PC-3 (cell line): ENCODE measurements at places on chromosomes 6 and 20.

GRCh38 chr6:80217794-80218193 is 111.3 kb downstream of the BCKDHB start:
- no peak for DNase-seq

- DNase-seq: no peak
These were observed 309.2 kb downstream of the CDC5L start for GRCh38 chr6:44696686-44697085.

DNA sequence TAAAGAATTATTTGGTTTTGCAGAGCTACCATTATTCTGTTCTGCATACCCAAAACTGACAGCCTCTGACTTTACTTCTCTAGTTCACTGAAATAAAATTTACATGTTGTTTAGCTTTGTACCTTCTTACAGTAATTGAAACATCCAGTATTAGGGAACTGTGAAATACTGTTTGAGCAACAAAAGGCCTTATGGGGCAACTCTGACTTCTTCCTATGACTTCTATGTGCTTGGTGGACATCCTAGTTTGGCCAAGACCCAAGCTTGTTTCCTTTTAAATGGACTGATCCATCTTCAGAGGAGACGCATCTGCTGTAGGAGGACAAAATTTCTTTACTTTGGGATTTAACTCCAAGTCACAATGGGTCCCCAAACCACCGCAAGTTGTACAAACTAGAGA is 44.7 kb downstream of the NR2E1 start:
- no peak for DNase-seq

DNA sequence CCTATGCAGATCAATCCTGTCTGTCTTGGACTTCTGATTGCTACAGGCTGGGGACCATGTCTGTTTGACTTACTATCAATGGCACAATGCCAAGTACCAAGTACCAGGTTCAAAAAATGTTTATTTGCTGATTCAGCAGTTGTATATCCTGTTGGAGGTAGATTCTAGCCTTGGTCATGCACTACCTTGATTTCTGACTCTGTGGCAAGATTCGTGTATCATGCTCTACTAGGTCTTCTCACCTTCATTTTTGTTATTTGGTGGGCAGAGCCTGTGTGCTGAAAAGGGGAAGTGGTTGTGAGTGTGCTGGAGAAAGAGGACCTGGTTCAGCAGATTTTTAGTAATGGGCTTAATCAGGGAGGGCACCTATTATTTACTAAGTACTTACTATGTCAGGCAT is 192.4 kb upstream of the MYLIP start:
- no peak for DNase-seq

DNA sequence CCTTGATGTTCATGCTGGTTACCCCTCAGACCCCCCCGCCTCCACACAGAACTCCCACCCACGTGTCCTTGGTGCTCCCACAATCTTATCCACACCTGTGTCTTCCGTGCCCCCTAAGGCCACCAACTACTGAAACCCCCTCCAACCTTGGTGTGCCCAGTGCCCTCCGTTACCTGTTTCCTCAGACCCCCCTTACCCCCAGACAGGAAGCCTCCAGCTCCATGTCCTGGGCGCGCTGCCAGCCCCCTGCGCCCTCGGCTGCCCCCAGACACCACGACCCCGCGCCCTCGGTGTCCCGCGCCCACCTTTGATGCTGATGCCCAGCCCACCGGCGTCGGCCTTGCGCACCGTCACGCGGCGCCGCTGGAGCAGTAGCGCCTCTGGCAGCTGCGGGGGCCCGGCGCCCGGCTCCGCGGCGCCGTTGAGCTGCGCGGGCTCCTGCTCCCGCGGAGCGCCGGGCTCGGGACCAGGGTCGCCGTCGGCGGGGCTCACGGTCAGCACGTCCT is 504 bp downstream of the SNTA1 start:
- no peak for DNase-seq

DNA sequence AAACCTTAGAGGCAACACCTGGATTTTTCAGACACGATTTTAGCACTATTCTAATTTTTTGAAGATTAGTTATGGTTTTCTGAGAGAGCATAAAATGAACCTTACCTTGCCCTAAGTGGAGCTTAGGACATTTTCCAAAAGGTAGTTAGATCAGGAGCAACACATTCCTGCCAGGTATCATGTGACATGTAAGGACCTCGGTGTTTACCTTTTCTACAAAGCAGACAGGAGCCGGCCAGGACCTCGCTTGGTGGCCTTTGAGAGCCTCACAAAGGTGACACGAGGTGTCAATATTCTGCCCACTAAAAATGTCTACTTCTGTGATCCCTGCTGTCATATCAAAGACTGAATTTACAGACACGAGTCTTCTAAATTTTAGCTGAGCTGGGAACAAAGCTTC is 174.9 kb downstream of the SMOC2 start:
- DNase-seq: no peak

- no peak for DNase-seq
These were observed 21.7 kb downstream of the RPRD1B start for GRCh38 chr20:38055294-38055693.

DNA sequence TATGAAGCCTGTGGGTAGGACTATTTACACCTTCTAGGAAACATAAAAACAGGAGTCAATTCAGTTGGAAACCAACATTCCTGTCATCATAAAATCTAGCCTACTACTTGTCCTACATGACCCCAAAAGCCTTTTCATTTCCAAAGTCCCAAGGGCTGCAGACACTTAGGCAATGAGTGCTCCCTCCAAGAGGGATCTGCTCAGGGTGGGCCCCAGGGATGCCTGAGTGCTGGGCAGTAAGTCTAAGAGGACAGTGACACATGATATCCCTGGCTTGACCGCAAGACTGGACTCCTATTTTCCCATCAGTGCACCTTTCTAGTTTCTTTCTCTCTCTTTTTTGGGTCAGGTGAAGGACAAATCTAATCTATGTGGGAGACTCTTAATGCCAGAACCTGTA is 1101.3 kb downstream of the GRIK2 start:
- DNase-seq: no peak

DNA sequence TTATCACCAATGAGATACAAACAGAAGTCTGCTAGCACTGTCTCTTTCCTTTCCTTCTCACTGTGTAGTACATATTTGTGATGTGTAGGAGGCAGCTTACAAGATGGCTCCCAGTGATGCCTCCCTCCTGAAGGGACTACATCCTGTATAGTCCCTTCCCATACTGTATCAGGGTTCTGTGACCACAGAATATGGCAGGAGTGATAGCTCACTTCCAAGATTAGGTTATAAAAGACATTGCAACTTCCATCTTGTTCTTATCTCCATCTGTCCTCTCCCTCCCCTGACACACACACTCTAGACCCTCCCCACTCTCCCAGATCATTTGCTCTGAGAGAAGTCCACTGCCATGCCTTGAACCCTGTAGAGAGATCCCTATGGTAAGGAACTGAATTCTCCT is 38.0 kb downstream of the SESN1 start:
- DNase-seq: no peak

GRCh38 chr6:72321788-72322187 is 300.1 kb upstream of the KCNQ5 start:
- no peak for DNase-seq

DNA sequence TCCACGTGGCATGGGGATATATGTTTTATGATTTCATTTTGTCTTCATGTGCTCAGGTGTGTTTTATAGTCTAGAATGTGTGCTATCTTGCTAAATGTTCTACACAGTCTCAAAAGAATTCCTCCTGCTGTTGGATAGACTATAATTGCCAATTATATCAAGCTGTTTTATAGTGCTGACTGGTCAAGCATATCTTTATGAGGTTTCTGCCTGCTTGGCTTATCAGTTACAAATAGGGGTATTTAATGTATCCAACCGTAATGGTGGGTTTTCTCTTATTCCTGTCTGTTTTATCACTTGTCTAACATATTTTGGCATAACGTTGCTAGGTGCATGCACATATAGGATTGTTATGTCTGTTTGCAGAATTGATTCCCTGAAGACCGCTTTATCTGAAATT is 201.3 kb downstream of the EYS start:
- no peak for DNase-seq

DNA sequence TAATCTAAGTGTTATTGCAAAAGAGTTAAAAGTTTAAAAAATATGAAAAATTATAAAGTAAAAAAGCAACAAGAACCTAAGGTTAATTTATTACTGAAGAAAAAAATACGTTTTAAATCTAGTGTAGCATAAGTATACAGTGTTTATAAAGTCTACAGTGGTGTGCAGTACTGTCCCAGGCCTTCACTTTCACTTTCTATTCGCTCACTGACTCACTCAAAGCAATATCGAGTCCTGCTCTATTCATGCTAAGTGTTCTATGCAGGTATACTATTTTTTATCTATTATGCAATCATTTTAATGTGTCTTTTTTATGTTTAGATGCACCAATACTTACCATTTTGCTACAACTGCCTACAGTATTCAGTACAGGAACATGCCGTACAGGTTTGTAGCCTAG is 113.0 kb downstream of the MANEA start:
- peak; percentile 27 for DNase-seq

DNA sequence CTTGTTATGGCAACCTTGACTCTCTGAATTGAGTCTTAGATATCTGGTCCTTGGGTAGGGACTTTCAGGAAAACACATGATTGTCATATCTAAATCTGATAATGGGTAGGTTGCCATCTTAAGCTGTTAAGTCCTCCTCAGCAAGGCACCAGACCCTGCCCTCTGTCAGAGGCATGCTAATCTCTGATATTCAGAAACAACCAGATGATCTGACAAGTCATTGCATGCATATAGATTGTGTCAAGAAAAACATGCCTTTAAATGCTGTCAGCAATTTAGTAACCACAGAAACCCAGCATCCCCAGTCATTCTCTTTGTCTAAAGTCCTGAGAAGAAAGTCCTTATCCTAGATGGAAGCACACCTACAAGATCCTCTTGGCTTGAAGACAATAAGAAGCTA is 149.1 kb downstream of the EDN1 start:
- DNase-seq: no peak

- no peak for DNase-seq
These were observed 4.7 kb upstream of the SPAG4 start for GRCh38 chr20:35610833-35611427.

DNA sequence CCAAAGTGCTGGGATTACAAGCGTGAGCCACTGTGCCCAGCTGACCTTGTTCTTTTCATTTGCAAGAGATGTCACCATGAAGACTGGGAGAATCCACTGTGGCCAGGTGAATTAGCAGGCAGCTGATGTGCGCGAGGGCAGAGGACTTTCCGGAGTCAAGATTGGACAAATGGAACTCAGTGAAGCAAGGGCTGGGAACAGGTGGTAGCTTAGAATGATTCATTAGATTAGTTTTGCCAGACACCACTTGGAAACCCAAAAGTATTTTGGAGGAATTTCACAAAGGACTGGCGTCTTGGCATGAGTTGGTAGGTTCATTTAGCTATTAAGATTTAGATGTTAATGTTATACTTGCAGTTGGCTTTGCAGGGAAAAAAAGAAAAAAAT is 4.7 kb upstream of the AKAP7 start:
- no peak for DNase-seq

DNA sequence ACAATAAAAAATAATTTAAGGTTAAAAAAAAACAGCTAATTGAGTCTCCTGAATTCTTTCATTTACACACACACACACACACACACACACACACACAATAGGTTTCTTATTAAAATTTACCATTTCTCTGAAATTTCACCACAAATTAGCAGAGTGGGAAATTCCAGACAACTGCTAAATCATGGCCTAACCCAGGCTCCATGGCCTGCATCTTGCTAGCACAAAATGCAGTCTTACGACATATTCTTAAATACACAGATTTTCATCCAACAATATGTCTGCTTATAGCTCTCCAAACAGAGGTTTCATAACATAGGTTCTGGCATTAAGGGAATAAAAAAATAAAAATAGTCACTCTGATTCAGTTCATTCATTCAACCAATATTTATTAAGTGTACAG is 46.9 kb downstream of the SOD2 start:
- DNase-seq: no peak

DNA sequence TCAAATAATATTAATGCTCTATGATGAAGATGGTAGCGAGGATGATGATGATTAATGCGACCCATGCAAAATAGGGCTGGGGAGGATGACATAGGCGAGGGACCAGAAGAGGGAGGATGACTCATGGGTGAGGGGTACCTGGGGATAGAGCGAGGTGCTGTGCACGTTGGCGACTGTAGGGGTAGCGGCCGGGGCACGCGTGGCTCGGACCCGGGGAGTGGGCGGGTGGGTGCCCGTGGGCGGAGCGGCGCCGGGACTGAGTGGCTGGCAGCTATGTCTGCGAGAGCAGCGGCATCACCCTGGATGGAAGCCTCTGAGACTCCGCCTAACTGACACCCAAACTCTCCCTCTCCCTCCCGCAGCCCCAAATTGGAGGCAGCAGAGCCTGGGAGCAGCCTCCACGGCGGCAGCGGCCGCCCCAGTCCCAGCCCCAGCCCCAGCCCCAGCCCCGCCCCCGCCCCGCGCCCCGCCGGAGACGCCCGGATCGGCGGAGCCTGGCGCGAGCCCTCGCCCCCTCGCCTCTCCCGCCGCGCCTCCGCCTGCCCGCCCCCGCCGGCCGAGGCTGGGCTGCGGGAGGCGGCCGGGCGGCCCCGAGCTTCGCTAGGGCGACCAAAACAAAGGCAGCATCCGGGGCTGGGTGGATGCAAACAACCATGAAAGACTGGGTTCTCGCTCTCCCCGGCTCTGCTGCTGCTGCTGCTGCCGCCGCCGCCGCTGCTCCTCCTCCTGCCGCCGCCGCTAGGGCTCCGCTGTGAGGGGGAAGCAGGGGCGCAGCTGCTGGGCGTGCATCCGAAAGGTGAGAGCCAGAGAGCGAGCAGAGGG is at the start of gene RIMS1:
RIMS1 (plus strand) TSS at position 367 of the 822 bp plus-strand sequence. CDS start 474 bp downstream, outside the sequence.
- DNase-seq: no peak

- no peak for DNase-seq
These were observed 308.9 kb upstream of the EXOC2 start for GRCh38 chr6:1001655-1002349.

DNA sequence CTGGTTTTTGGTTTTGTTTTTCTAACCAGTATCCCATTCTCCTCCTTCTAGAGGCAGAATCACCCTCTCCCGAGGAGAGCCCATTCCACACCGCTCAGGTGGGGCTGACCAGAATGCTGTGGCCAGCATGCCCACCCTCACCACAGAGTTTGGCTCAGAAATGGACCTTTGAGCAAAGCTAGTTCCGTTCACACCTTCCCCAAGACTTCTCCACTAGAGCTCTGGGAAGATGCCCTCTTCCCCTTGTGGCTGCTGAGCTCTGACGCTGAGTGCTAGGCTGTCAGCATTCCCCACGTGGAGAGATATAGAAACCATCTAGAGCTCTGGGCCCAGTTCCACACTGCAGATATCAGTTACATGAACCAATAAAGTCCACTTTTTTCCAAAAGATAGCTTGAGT is 7.9 kb downstream of the GPLD1 start:
- DNase-seq: no peak
